IMR-90 (cell line): ENCODE measurements at places on chromosomes 5 and 9.

DNA sequence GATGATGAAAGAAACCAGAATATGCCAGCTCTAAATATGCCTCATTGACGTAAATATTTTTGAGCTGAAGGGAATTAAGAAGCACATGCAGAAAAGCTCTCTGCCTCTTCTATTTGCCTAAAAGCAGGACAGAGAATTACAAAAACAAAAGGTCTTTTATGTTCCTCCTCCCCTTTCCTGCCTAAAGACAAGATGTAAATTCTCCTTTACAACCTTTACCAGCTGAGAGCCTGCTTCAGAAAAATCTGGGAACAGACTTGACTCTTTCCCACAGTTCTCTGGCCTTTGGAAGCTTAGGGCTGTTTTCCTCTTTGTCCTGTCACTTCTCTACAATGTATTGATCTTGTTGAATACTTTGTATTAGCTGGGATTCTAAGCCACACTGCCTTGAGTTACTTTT is 199.7 kb downstream of the TMC1 start:
- no peak for DNase-seq

DNA sequence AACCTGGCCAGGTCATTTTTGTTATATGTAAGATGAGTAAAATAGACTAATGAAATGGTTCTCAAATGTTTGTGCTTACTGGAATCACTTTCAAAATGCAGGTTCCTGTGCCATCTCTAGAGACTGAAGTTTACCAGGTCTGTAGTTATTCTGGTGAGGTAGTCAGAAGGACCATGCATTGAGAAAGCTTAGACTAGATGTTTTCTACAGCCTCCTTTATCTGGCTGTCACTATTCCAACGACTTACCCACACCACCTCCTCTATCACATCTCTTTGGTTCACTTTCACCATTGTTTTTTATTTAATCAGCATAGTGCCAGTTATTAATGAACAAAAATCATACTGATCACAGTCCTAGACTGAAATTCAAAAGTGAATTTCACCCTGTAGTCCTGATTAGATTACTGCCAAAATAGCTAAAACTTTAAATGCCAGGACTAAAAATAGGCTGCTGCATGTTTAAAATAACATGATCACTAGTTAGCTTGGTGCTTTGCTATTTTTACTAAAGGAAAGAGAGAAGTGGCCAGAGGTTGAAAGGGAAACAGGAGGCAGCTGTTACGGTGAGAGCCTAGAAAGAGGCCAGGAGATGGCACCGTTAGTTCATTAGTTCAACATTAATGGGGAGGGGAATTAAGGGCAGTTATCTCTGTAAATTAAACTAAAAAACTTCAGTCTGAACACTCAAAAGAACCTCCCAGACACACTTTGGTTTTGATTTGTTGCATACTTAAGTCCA is 13.9 kb upstream of the FNIP1 start:
- DNase-seq: peak; percentile 41

DNA sequence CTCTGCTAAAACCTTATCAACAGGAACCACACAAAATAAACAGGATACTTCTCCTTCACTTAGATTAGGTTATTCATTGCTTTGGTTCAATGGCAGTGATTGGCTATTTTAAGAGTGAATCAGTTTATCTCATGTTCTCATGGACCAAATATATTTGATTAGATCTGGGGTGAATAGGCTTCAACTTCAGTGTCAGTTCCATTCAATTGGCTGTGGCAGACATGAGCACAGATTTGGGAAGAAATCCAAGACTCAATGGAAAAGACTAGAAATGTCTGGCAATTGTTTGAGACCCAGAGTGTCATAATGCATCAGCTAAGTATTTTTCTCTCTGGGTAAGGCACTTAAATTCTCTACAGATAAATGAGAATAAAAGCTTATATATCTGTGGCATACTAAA is 37.1 kb downstream of the CDH18 start:
- no peak for DNase-seq

DNA sequence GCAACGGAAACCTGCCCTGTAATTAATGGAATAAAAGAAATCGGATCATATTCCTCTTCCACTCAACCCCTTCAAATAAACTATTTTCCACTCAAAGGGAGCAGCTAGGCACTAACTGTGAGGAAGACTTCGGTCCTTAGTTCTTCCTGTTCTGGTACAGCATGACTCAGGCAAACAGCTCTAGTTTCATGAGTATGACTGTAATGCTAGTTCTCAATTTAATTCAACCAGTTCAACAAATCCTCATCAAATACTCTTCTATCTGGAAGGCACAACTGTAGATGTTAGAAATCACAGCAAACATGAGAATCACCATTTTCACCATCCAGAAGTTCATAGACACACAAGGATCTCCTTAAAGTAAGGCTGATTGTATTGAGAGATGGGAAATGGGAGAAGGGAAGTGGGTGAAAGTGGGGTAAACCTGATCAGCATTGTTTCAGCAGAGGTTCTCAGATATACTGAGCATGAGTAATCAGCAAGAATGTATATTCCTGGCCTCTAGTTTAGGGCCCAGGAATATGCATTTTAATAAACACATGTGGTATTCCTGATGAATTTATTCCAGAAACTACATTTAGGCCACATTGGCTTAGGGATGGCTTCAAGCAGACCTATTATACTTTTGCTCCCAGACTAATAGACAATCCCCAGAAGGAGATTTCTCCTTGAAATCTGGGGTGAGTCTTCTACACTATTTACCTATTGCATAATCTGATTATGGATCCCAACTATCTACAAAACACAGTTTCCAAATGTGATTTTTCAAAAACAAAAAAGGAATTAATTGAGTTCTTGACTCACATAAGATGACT is 141.1 kb upstream of the SLC12A2 start:
- DNase-seq: peak; percentile 66

GRCh38 chr5:81207009-81207408 is 26.1 kb upstream of the CKMT2 start:
- DNase-seq: peak; percentile 22

DNA sequence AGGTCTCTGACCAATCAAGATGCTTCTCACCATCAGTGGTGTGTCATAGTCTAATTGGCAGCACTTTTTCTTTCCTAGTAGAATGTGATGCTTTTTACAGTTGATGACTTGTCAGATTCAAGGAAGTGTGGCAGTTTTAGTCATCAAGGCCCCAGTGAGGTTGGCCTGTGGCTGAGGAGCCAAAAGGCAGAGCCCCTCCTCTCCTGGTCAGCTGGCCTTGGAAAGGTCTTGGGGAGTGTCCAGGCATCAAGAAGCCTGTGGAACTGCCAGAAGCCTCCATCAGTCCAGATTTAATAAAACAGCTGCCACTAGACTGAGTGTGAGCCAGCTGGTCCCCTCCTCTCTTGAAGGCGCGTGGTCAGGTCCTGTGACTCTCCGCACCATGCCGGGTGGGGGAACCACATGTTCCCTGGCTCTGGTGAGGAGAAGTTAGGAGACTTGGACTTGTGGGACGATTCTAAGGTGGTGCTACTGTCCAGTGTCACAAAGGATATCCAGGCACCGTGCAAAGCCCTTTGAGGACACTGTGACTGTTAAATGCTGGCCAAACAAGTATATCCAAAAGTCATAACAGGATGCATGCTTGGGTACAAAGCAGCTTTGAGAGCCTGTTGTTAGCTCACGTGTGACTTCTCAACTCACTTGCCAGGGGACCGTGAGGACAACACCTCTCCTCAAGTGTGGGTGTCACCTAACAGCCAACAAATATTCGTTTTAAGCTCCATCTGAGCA is 6.1 kb upstream of the ANGPTL2 start:
- peak; percentile 39 for DNase-seq

- no peak for DNase-seq
Observed at GRCh38 chr5:98186128-98186527, 587.3 kb upstream of the RGMB start.

DNA sequence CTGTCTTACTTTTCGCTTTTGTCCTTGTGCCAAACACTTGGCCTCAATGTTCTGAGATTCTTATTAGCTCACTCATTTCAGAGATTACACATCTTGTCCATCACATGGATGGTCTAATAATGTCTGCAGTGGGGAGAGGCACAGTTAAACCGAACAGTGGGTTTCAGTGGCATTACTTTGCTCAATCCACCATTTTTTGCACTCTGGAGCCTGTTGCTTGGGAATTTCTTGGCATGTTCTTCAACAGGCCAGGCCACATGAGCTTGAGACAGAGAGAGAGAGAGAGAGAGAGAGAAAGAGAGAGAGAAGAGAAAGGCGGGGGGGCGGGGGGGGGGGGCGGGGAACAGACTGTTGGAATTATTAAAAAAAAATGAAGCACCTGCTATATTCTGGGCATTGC is 1327.8 kb upstream of the WWC1 start:
- no peak for DNase-seq

DNA sequence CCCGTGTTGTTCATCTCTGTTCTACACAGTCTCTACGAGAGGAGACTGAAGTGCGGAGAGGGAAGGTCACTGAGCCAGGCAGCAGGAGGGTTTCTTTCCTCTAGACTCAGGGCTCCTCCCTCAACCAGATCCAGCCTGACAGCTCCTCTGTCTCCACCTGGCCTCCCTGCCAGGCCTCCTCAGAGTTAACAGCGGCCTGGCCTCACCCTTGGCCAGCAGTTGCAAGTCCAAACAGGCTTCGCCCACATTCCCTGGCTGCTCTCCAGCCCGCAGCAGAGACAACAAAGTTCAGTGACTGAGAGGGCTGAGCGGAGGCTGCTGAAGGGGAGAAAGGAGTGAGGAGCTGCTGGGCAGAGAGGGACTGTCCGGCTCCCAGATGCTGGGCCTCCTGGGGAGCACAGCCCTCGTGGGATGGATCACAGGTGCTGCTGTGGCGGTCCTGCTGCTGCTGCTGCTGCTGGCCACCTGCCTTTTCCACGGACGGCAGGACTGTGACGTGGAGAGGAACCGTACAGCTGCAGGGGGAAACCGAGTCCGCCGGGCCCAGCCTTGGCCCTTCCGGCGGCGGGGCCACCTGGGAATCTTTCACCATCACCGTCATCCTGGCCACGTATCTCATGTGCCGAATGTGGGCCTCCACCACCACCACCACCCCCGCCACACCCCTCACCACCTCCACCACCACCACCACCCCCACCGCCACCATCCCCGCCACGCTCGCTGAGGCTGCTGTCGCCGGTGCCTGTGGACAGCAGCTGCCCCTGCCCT is at the start of gene HRCT1:
Gene HRCT1 (plus strand): TSS at position 291 of the 768 bp plus-strand sequence. CDS start 86 bp downstream, at position 377.
- DNase-seq: peak; percentile 94

GRCh38 chr5:143352691-143353090 is 50.8 kb downstream of the NR3C1 start:
- DNase-seq: no peak

DNA sequence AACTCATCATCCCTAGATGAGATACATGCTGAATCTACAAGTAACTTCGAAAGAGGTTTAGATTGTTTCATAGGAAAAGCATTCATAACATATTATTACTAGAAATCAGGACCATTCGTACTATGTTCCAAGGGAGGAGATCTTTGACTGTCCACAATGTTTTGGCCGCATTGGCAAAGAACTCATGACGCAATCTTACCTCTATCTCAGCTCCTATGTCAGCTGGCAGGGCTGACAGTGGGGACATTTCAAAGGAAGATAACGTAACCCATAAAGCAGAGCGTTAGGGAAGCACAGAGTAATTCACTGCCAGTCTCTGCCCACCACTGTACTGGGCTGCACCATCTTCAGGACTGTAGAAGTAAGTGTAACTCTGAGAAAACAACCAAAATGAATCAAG is 69.7 kb downstream of the EFNA5 start:
- DNase-seq: no peak

GRCh38 chr5:100905259-100905914 is 2.3 kb upstream of the ST8SIA4 start:
- DNase-seq: no peak

DNA sequence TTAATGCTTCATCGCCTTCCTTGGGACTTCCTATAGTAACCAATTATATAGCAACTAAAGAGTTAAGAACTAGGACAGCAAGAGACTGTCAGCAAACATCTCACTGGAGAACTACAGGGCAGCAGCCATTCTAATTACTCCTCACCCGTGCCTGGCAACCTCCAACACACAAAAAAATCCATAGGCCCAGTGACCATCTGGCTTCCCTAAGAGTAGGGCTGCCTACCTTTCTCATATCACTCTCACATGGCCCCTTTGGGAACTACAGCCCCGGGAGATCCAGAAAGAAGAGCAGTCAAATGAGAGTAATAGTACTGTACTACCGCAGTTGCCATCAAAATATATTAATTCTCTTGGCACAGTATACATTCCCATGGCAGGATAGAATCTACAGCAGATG is 5.7 kb downstream of the DCAF10 start:
- DNase-seq: no peak

GRCh38 chr9:35306283-35306682 is 144.5 kb downstream of the UNC13B start:
- DNase-seq: peak; percentile 45

DNA sequence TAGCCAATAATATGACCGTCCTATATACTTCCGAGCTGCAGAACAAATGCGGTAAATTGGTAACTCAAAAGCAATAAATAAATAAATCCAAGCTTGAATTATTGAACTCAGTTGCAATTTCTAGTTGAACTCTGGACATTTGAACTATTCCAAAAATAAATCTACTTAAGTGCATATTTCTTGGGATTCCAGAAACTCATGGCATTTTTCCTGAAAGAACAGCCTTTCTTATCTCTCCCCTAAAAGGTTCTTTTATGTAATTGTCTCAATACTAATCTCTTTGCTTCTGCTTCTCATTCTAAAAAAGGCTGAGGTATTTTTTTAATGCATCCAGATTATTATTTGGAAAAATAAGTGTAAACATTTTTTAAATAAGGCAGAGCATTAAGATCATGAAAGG is 131.7 kb downstream of the TRPM6 start:
- DNase-seq: no peak

- DNase-seq: no peak
Observed at GRCh38 chr9:95067897-95068296, 249.6 kb downstream of the FANCC start.

GRCh38 chr5:153079396-153079795 is 411.1 kb upstream of the GRIA1 start:
- DNase-seq: no peak

GRCh38 chr9:98909935-98910334 is 33.8 kb upstream of the COL15A1 start:
- DNase-seq: no peak

DNA sequence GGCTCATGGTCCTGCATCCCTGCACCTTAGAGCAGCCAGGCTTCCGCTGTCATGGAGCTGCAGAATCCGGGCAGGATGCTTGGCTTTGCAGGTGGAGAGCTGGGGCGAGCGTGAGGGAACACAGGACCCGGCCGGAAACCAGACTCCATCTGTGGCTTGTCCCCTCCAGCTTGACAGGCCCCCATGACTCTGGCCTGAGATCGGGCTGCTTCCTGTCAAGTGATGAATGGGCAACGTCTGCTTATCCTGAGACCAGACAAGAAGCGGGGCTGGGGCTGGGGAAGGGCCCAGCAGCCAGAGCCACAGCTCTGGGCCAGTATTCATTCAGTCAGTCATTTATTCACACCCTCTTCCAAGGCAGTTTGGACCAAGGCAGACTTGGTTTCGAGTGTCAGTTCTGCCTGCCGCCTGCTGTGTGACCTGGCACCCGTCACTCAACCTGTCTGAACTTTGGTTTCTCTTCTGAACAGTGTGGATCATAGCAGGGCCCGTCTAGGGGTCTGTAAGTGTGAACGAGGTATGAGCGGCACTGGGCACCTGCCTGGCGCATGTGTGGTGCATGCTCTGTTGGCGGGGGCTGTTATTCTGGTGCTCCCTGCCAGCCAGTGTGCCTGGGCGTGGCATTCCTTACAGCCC is 37.5 kb downstream of the NEK6 start:
- no peak for DNase-seq
